ENCODE measurements at places on chromosomes 11 and 22. TPM values are rescaled to one million over a fixed set of nuclear protein-coding genes. Genes with fewer than 3 reads are reported as not detected.
A peak's percentile ranks its signal among the peaks of the same experiment; 100 is the strongest.

Gene STK33
- not detected for total RNA-seq

Gene CCDC81
- total RNA-seq = 0.90 TPM

Gene SLC22A8
- not detected for total RNA-seq

DNA sequence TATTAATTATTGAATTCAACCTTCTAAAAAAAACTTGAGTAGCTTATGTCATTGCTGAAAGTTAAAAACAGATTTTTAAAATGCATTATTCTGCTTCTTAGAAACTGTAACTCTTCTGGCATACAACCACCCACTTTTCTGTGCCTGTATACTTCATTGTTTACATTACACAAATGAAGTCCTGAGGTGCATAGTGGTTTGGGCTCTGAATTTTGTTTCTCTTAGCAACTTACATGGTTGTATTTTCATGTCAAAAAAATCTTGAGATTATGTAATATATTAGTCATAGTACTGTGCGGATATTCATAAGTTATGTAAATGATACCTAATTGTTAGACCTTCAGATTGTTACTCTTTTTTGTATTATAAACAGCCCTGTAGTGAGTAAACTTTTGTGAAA lies 12.2 kb downstream of the SC5D start:
- DNase-seq = no peak

Gene AGBL2
- 7.8 TPM for total RNA-seq

Gene GPHA2
- total RNA-seq = not detected

Gene TRIM48
- not detected for total RNA-seq

Gene ZP1
- 0.33 TPM for total RNA-seq

DNA sequence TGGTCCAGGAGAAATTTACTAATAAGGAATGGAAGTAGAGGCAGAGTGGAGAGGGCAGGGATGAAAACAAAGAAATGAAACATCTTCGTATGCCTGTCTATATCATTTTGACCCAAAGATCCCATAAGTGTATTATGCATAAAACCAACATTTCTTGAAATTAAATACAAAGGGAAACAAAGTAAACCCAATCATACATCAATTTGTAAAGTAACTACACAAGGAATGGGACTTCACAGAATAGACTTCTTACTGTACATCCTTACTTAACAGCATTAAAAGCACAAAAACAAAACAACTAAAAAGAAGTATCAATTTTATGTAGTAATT lies 253.6 kb upstream of the CCDC179 start:
- DNase-seq = no peak

Gene OR51B5
- not detected for total RNA-seq

Gene KDELR3
- total RNA-seq = not detected

- no peak for DNase-seq
Measured at GRCh38 chr22:37701141-37701786, 4.4 kb downstream of the TRIOBP start.

GRCh38 chr22:37273846-37274225 lies 8.5 kb upstream of the CYTH4 start:
- DNase-seq = no peak

Gene SCGB1C1
- total RNA-seq = not detected

DNA sequence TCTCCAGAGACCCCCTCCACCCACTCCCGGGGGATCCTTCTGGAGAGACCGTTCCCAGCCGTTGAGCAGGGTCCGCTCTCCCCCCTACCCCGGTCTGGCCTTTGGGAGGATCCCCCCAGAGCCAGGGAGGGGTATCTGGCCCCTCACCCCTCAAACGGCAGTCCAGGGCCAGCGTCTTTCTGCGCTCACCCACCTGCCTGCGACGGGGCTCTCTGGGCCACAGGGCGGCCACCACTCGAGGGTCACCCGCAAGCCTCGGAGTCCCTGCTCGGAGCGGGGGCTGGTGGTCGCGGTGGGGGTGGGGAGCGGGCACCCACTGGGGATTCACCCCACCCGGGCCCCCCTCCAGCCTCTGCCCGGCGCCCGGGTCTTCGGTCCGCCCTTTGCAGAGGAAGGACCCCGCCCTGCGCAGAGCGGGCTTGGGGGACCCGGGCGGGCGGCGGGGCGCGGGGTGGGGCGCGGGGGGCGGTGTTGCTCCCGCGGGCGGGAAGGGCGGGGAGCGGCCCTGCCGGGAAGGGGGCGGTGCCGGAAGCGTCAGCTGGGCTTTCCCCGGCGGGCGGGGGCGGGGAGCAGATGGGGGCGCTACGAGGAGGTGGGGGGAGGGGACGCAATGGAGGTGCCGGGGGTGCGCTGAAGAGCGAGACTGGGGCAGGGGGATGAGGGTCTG lies 16.6 kb downstream of the CRELD2 start:
- DNase-seq = peak; percentile 81

DNA sequence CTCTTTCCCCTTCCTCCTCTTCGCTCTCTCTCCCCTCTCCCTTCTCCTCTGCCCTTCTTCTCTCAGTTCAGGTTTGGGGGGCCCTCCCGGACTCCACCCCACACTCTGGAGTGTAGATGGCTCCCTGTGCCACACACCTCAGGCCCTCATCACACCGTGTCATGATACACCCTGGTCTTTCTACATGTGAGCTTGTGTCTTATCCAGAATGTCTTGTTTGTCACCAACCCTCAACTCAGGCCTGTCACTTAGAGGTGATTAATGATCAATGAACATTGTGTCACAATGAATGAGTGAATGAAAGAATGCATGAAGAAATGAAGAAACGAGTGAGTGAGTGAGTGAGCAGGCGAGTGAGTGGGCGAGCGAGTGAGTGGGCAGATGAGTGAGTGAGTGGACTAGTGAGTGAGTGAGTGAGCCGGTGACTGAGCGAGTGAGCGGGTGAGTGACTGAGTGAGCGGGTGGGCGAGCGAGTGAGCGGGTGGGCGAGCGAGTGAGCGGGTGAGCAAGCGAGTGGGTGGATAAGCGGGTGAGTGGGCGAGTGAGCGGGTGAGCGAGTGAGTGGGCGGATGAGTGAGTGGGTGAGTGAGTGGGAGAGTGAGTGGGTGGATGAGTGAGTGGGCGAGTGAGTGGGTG lies 33.8 kb downstream of the CAPN1 start:
- DNase-seq = no peak

- no peak for DNase-seq
Measured at GRCh38 chr22:36364255-36365019, 23.3 kb downstream of the MYH9 start.

Gene SGSM1
- 3.2 TPM for total RNA-seq

Data from CD4-positive, alpha-beta memory T cell (primary cell).